ENCODE measurements at places on chromosomes 4 and X.

DNA sequence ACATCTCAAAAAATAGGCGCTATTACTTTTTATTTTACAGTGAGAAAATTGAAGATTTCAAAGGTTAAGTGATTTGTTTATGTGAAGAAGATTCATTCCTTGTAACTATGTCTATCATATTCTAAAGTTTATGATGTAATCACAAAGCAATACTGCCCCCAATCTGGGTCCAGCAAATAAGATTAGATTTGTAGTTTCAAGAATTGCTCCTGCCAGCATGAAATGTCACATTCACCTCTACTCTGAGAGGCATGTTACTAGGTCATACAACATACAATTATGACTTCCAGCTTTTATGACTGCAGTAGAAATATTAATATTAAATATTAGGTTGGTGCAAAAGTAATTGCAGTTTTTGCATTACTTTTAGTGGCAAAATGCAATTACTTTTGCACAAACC lies 976.2 kb downstream of the FSTL5 start:
- no peak for DNase-seq

DNA sequence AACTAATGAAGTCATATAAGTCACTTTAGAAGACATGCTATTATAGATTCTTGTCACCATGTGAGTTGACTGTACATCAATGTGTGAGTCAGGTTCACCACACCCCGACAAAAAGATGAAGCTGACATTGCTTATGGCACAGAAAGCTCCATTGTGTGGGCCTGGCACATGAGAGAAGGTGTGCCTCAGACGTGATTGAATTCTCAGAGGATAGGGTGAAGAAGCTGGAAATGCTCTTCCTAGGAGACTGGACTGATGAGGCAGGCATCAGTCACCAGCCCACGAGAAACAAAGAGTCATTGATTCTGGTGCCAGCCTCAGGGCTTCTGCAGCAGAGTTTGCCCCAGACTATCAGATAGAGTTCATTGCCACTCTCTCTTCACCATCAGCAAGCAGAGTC lies 35.9 kb upstream of the LRAT start:
- no peak for DNase-seq

DNA sequence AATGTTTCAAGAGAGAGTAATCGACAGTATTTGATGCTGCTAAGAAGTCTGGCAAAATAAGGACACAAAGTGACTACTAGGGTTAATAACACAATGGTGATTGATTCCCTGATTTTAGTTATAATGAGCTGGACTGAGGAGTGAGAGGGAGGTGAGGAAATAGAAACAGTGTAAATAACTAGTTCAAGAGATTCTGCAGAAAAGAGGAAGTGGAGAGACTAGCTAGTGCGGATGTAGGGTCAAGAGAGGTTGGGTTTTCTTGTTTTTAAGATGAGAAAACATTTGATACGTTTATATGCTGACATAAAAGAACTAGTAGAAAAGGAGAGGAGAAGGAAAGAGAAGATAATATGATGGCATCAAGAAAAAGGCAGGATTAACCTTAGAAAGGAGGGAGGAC lies 12.2 kb upstream of the TRPC5 start:
- DNase-seq: no peak

GRCh38 chr4:115287426-115287825 lies 174.0 kb upstream of the NDST4 start:
- no peak for DNase-seq

GRCh38 chrX:103817502-103817901 lies 14.6 kb downstream of the RAB9B start:
- DNase-seq: no peak

DNA sequence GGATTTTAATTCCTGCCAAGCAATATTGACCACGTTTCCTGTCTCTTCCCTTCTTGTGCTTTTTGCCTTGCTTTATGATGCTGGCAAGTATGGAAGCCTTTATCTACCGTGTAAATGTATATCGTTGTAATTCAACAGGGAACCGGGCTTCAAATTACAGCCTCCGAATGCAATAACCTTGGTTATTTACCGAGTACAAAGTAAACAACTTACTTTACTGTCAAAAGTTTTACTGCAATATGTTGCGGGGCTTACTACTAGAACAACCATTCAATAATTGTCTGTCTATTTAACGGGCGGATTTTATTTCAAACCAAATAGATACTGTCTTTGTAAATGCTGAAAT lies 73.1 kb downstream of the PALLD start:
- DNase-seq: no peak

- no peak for DNase-seq
Measured at GRCh38 chrX:7953446-7953845, 26.2 kb upstream of the PNPLA4 start.

- no peak for DNase-seq
Measured at GRCh38 chr4:68348577-68348976, 1.3 kb downstream of the YTHDC1 start.

DNA sequence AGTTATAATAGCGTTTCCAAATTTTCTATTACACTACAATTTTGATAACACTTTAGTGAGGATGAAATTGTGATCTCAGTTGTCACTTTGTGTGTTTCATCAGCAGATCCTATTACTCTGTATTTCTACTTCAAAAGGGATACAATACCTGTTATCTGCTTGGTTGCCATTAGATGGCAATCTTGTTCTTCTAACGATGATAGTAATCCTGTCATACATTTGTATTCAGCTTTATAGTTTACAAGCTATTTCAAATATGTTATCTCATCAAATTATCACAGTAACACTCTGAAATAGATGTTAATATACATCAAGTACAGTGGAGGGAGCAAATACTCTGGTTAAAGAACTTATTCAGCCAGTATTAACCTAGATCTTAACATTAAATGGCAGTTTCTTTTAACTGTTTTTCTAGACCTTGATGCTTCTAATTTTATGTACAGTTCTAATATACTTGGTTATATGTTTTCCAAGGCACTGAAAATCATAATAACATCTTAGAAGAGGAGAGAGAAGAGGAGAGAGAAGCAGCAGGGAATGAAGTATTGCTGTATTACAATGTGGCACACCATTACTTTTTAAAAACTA lies 292.0 kb downstream of the CCSER1 start:
- no peak for DNase-seq

GRCh38 chrX:22577181-22577580 lies 304.5 kb downstream of the CBLL2 start:
- no peak for DNase-seq

- peak; percentile 91 for DNase-seq
Measured at GRCh38 chr4:74133786-74134499, 24.0 kb upstream of the MTHFD2L start.

DNA sequence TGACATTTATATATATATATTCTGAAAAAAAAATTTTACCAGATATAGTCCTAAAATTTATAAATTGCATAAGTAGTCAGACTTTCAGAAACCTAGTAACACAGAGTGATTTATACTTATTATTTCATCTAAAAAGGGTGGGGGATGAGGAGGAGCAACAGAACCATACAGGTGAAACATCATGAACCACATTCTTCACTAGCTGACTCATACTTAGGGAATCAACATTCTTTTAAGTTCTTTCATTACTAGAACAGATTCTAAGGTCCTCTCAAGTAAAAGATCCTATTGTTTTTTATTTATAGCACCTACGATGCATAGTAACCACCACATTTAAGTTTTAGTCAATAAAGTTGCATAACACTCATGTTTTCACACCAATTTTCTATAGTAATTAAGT lies 166.1 kb downstream of the LRBA start:
- no peak for DNase-seq

DNA sequence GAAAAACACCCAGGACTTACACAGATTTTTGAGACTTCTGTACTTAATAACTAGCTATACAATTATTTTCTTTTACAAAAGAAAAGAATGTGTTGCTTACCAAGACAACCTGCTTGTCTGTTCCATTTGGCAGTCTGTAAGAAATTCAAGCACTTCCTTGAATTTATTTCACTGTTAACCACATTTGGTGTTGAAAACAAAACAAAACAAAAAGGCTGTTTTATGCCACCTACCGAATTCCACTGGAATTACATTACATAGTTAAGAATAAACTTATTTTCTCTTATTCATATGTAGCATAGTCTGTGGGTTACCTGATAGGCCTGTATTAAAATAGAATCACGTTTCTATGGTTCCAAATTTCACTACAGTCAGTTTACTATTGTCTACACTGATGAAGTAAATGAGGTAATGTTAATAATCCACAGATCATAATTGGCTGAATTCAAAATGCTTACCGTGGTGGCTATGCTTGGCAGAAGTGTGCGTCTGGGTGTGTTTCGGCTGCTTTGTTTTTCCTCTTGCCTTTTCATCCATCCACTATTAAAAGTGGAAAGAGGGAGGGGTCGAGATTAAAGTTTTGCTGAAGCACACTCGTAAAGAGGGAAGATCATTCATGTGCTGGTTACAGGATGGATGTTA lies at the start of gene TLR1:
Gene TLR1, minus strand, starts transcription at position 138 of the 642 bp plus-strand sequence. CDS start 5,960 bp downstream, outside the sequence.
- no peak for DNase-seq

DNA sequence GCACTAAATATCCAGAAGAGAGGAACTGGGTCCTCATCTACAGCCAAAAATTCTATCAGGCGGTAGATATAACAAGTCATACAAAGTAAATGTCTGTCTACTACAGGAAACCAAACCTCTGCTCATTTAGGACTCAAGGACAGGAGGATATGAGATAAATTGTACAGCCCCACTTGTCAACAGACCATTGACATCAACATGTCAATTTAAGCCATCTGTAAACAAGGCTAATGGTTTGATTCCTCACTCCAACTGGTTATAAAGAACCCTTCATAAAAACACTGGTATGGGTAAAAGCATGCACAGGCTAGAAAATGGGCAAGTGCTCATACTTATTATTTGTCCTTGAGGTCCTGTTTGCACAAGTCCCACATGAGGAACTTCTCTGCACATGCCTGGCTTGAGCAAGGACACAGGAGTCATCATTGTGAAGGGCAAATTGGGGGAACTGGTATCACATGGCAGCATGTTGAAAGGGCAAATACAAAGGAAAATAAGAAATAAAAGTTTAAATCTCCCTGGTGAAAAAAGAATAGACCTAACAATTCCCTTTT lies 13.2 kb downstream of the RTL8B start:
- no peak for DNase-seq

DNA sequence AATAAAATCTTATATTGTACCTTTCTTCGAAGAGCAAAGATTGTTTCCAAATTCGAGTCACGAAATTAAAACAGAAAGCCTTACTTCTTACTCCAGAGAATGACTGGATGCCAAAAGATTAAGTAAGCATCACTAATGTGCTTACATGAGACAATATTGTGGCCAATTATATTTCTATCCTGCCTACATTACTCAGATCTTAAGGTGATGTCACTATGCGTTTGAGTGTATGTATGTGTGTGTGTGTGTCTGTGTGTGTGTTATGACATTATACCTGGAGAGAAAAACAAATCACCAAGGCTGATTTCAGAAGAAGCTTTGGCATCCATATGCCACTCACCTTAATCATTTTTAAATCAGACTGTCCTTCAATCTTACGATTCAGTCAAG lies 556.3 kb downstream of the PPARGC1A start:
- no peak for DNase-seq

DNA sequence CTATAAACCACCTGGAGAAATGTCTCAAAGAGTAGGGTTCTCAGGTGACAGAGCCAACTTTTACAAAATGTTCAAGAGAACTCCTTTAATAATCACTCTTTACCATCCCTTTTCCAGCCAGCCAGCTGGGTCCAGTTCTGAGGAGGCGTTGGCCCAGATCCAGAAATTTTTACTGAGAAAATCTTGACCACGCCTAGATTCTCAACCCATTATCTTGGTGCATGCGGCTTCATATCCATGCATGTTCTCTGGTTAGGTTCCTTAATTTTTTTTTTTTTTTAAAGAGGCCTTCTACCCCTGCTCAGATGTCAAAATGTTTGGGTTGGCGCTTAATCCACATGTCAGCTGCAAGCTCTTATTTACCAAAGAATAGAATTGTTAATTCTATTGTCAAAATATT lies 12.0 kb upstream of the MAP7D2 start:
- DNase-seq: no peak

GRCh38 chr4:80210549-80210948 lies 13.2 kb downstream of the PRDM8 start:
- no peak for DNase-seq

GRCh38 chr4:107854356-107855022 lies 29.8 kb downstream of the SGMS2 start:
- no peak for DNase-seq

GRCh38 chr4:69697536-69698242 lies 44.6 kb upstream of the UGT2A1 start:
- no peak for DNase-seq

DNA sequence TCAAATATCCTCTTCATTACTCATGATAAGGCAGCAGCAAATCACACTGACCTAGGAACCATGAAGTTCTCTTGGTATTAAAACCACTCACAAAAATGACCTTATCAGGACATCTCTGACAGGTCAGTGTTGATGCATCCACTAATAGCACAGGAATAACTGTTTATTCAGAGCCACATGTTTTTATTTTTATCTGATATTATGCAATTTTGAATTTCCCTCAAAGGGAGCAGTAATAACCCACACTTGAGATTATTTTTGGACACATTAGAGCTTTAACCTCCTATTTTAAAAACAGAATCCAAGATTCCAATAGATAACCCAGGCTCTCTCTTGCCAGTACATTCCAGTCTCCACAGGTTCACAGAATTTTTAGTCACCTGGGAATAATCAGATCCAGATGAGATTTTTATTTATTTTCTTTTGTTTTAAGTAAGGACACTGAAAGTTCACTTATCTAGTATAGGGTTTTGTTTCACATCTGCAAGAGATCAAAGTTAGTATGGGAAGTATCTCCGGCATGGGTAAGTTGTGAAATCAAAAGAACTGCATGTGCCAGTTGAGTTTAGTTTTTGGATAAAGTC lies 36.3 kb upstream of the MYOZ2 start:
- no peak for DNase-seq

DNA sequence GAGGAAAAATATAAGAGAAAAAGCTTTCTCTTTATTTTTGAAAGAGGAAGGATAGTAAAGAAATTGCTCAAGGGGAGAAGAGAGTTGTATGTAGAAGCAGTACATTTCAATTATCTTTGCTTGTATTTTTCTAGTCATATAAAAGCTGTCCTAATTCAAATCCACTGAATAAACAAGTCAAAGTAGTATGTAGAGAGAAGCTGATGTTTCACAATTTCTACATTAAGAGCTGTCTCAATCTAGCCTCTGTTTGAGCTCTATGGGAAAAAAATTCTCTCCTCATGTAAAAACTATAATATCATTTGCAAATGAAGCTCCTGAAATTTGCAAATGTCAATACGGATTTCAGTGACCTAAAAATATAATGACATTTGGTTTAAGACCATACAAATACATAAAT lies 52.6 kb downstream of the CHM start:
- no peak for DNase-seq

GRCh38 chr4:151472711-151473110 lies 63.7 kb downstream of the FHIP1A start:
- DNase-seq: no peak

DNA sequence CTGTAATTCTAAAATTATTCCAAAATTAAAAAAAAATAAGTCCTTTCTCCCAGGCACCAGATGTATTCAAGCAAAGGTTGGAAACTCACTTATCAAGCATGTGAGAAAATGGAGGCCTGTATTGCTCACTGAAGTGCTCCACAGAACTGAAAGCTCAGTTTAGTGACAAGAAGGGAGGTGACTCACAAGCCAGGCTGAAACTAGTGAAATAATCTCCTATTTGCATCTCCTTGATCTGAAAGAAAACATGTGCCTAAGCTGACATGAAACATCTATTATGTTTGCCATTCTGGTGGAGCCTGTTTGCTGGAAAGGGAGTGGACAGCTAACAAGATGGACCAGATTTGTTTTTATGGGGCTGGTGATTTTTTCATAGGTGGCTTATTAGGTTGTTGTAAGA lies 54.0 kb upstream of the AMELX start:
- no peak for DNase-seq

- no peak for DNase-seq
Measured at GRCh38 chrX:41781500-41781899, 57.5 kb downstream of the GPR82 start.

- no peak for DNase-seq
Measured at GRCh38 chr4:89283226-89284009, 24.2 kb downstream of the GPRIN3 start.

All from ascending aorta (tissue), 2 donors.